WTC11 (cell line): ENCODE measurements at places on chromosomes 5 and 9.

GRCh38 chr9:110114859-110115201, 93.1 kb downstream of the C9orf152 start:
- no peak for DNase-seq

DNA sequence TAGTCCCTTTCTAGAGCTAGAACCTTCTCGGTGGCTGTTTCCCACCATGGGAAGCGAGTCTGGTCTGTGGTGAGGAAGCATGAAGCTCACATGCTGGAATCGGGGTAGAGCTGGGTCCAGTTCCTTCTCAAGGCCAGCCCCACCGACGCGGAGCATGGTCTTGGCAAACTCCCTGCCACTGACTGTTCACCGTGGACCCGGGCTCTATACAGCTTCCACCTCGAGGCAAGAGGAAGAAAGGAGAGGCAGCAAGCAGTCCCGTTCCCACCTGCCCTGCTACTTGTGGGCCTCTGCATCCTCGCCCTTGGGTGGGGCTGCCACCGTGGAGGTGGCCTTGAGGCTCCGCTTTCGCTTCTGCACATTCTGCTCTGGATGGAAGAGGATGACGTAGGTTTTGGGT, 13.7 kb downstream of the GRM6 start:
- no peak for DNase-seq

DNA sequence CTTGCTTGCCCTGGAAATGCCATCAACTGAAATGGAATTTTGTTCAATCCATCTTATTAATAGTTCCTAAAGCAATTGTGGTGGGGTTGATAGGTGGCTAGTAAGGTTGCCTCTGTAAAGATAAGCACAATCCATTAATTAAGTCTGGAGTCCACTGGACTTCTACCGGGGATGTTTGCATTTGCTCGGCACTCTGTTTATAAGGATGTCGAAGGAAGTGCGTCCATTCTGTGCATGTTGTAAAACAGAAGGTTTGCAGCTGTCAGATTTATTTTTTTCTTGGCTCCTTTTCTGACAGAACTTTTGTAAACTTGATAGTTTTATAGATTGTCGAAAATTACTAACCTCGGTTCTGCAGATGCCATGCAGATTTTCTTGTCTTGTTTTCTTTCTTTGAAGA, 12.8 kb upstream of the TNFAIP8 start:
- no peak for DNase-seq

DNA sequence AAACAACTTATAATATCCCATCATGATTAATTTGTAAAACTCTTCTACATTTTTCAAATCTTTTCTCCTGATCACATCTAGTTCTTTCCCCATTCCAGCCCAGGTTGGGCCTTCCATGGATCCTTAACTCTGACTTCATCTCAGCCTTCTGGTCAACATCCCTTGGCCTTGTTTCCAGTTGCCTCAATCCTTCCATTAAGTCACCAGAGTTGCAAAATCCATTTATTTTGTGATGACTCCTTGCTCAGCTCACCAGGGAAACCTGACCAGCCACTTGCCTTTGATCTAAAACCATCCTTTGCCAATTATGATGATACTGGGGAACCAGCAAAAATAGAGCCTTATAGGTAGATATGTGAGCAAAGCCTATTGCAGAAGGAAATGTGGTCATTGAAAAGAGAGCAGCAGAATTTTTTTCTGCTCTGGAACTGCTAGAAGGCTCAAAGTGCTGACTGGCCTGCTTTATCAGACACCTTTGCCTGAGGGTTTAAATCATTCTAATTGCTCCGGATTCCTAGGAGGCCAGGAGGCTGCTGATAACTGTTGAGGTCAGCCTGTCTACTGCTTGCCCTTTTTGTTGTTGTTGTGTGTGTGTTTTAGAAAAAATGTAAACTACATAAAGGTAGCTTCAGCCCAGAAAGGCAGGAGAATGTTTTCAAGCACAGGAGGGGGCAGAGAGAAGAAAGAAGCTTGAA, 512.2 kb upstream of the GRIA1 start:
- no peak for DNase-seq

GRCh38 chr5:76292620-76293322, 110.3 kb upstream of the IQGAP2 start:
- no peak for DNase-seq

DNA sequence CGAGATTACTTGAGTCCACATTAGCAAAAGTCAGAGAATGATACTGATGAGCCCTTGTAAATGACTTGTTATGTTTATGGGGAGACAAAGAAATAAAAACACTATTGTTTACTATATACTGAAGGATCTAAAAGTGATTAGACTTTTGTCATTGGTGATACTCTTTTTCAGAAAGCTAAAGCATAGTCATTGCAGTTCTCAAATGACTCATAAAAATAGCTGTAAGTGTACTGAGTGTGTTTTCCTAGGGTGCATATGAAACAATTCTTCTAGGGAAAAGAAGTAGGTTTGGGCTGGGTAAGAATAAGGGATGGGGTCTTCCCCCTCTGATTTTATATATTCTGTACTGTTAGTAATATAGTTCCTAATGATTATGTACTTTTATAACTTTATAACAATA, 32.6 kb downstream of the WDR36 start:
- no peak for DNase-seq

DNA sequence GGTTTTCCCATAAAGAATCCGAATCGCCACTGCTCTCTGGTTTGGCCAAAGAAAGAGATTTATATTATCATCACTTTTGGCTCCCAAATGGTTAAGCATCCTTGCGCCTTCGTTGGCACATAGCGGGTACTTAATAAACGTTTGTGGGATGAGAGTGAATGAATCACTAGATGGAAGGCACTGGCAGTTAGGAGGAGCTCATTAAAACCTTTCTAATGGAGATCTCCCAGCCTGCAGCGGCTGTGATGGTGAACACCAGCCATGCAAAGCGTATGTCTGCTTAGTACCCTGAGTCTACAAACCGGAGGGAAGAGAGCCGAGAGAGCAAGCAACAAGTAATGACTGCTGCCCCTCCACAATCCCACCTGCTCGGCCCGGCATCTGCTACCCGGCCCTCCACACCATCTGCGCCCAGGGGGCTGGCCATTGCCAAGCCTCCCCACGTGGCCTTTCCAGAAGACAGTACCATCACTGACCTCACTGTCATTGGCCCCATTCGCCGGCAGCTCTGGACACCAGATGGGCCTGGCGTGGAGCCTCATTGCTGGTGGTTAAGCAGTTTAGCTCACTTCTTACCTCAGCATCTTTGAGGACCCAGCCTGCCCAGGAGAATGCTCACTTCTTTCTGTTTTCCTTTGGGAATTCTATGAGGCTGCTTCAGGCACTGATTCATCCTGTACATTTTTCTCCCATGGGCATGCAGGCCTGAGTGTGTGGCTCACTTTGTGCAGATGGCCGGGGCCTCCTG, 39.3 kb upstream of the ANKRD33B start:
- no peak for DNase-seq
